ENCODE measurements at places on chromosomes 12 and 14.
A peak's percentile ranks its signal among the peaks of the same experiment; 100 is the strongest.

GRCh38 chr14:50612806-50613205, 52.9 kb downstream of the ATL1 start:
- no peak for DNase-seq

DNA sequence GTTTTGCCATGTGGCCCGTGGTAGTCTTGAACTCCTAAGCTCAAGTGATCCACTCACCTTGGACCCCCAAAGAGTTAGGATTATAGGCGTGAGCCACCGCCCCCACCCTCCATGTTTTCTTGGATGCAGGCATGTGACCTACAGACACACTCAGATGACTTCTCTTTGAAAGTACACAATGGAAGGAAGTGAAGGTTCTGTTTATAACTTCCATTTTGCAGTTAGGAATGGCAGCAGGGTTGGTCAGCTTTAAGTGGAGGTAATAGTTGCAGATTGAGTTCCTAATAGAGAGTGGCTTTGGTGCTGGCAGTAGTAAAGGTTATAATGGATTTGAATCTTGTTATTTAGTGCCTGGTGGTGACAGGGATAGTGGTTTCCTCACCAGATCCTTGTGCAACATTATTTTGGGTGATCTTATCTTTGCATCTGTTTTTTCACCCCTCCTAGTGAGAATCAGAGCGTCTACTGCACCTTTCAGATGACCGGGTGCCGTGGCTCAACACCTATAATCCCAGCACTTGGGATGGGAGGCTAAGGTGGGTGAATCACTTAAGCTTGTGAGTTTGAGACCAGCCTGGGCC, 15.3 kb downstream of the LARP4 start:
- DNase-seq, result no peak

DNA sequence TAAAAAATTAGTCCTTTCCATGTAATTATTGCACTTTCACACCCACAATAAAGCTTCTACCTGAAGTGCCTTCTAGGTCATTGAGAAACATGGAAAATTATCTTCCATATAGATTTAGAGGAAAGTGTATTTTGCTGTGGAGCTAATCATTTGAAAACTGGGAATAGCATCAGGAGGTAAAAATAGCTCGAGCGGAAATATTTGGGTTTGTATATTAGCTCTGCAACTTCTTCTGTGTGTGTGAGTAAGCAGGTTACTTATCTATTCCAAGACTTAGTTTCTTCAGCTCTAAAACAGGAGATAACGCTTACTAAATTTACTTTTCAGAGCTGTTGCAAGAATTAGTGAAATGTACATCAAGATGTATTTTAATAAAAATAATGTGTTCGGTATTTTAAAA, 95.0 kb upstream of the MON2 start:
- no peak for DNase-seq

GRCh38 chr12:102682366-102683289, 202.3 kb upstream of the IGF1 start:
- no peak for DNase-seq

- no peak for DNase-seq
Observed at GRCh38 chr14:53807108-53807507, 149.5 kb downstream of the BMP4 start.

GRCh38 chr14:93926873-93927799, at the start of gene FAM181A:
FAM181A (plus strand) TSS chr14:93927344; CDS start chr14:93928286, 942 bp downstream.
- no peak for DNase-seq

DNA sequence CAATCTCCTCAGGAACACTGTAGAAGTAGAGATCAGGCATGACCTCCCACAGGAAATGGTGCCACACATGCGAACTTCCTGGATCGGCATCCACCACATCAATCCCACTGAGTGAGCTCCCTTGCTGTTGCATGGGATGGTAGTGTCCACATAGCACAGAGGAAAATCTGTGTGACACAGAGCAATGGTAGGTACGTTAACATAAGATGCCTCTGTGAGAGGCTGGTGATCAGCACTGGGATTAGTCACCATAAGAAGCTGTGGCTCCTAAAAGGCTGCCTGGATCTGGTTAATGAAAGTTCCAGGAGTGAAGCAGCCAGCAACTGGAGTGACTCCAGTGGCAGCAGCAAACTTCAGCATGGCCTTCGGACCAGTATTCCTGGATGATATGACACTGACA, 21.8 kb downstream of the WDHD1 start:
- no peak for DNase-seq

- DNase-seq, result no peak
Observed at GRCh38 chr14:70378696-70379095, 19.2 kb upstream of the COX16 start.

DNA sequence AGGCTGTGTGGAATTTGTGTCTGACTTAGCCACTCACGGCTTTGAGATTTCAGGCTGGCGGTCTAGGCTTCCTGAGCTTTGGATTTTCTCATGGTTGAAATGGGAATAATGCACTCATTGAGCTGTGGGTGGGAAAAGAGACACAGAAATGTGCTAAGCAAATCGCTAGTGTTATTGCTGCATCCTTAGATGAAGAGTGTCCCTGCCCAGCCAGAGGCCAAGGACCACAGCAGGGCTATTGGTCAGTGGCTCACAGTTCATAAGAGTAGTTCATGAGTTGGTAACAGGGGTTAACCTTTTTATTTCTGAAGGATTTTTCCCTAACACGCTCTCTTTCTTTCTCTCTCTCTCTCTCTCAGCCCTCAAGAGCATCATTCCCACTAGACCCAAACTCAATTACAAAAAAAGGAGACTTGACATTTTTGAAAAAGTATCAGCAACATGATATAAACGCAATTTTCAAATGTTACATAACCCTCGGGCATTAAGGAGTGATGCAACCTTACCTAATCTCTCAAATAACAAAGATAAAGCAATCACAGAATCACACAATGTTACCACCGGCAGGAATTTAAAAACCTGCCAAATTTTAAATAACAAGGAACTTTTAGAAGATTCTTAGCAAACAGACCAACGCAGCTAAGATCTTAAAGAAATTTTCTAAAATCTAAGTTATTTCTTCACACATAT, 36.7 kb upstream of the RMST start:
- no peak for DNase-seq

- DNase-seq, result peak; percentile 44
Observed at GRCh38 chr12:13183620-13184019, 12.9 kb upstream of the EMP1 start.

DNA sequence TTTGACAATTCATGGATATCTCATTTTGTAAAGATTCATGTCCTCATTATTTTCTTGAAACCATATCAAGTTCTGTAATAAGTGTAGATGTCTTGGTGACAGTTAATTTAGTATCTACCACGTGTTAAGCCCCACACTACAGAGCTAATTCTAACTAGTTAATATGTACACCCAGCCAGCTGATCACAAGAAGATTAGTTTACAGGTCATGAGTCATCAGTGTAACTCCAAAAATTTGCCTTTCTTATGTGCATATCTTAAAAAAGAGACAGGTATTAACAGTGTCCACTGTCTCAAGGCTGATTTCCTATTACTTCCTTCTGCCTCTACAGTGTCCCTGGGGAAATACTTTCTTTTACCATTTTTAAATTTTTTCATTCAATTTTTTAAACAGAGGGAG, 13.3 kb upstream of the YBX3 start:
- no peak for DNase-seq

DNA sequence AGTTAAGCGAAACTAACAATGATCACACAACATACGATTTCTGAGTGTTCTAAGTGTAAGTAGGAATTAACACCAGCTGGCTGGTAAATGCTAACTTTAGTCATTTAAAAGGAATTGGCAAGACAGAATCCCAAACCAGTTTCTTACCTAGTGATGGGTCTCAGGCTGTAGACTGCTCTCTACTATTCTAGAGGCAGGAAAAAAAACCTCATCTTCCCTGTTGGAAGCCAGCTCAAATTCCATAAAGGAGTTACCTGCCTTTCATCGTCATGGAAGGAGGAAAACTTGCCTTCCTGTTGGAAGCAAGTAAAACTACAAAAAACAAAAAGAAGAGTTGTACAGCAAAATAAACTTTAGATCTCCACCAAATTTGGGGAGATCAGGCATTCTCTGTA, 23.7 kb upstream of the SLC7A8 start:
- no peak for DNase-seq

- no peak for DNase-seq
Observed at GRCh38 chr14:71728386-71728785, 203.8 kb upstream of the RGS6 start.

DNA sequence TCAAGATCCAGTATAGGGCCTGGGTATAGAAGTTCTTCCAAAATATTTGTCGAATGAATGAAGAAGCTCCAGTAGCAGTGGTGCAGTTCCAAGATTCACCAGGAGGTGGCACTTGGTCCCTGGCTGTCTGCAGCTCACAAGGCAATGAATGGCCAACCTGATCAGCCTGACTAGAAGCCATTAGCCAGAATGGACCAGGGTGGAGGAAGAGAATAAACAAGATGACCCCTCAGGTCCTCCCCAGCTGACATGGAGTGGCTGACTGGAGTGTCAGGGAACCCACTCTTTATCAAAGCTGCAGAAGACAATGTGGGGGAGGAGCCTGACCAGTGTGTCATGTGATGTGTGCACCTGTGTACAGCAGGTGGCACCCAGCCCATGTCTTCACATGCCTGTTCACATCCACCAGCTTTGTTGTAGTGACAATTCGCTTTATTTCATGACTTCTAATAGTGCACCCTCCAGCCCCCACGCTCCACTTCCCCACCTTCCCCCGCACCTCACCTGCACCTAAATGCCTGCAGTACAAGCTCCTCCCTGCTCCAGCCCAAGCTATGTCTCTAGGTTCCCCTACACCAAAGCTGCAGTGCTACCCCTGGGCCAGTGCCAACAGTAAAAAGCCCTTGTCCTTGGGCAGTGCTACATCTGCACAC, 3.0 kb downstream of the LTBP2 start:
- peak; percentile 86 for DNase-seq

DNA sequence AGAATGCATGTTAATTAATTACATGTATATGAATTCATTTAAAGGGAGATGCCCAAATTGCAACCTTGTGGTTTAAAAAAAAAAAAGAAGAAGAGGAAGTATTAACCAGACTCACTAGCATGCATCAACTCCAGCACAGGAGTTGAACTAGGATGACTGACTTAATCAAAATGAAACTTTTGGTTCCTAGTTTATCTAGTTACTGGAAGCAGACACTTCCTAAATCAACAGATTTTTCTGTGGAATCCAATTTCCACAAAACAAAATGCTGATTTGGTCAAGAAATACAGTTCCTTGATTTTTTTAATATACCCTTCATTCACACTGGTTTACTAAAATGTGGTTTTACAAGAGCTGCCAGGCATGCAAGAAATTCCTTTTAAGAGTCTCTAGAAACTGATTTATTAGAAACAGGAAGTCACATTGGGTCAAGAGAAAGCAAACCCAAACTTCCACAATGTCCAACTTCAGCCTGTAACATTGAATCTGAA, 41.6 kb downstream of the ITPR2 start:
- no peak for DNase-seq

DNA sequence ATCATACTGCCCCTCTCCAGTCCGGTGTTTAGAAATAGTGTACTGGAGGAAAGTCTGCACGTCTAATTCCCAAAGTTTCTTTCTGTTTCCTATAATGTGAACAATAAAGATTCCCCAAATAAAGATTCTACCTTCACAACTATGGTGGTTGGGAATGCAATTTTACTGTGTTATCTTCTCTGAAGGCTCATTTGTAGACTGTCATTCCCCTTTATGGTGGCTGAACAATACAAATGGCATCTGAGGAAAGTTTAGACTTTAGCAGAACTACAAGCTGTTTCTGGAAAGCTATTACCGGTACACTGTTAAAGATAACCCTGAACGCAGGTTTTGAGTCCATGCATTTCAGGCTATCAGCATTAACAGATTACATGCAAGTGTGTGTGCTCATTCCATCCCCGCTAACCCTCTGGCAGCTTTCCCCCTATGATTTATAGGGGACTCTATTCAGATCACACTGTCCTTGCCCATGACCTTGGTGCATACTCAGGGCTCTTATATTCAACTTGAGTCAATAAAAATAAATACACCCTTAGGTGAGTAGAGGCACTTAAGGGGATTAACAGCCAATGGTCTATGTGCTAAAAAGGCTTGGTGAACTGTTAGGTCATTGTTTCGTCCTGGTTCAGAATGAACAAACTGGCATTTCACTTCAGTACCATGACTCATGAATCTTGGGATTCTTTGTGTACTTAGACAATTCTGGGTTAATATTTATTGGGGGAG, 60.7 kb upstream of the PYGL start:
- DNase-seq, result no peak

DNA sequence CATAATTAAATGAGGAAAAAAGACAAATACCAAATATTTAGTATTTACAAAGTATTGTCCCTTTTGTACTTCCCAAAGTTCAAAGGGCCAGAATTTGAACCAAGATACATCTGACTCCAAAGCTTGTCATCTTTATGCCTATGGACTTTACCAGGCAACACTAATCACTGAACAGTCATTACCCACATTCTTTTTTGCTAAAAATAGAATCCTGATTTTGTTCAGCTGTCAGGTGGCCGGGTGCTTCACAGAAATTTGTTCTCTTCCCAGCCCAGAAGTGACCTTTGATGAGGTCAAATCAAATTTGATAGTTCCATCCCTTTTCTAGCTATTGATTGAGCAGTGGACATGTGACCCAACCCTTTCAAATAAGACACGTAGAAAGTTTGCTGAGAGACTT, 121.6 kb downstream of the LLPH start:
- no peak for DNase-seq

DNA sequence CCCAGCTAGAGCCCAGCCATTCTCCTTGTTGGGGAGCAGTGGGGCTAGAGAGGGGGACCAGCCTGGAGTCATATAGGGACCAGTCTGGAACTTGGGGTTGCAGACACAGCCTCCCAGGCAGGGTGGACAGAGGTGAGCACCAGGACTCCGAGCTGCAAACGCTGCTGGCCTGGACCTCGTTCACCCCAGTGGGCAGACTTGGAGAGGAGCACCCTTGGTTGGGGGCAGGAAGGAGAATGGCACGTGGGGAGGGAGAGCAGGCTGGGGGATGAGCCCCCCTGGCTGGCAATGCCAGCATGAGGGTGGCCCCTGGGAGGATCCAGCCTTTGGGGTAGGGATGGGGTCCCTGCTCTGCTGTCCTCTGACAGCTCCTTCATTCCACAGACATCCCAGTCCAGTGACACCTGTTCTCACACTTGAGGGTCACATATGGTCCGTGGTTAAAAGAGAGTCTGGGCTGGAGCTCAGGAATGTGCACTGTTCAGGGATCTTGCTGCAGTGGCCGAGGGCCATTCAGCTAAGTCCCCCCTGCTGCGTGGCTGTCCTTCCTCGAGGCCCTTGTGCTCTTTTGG, 2.8 kb downstream of the LBHD2 start:
- no peak for DNase-seq

All from activated CD4-positive, alpha-beta T cell treated with anti-CD3 and anti-CD28 coated beads, Interleukin-2, Interleukin-4, amounts not matched to agents 100 ng/mL and 50 ng/mL, durations not matched to agents 16 hours and 8 hours (primary cell).